Right atrium auricular region (tissue), 2 donors: ENCODE measurements at places on chromosomes 4 and X.

DNA sequence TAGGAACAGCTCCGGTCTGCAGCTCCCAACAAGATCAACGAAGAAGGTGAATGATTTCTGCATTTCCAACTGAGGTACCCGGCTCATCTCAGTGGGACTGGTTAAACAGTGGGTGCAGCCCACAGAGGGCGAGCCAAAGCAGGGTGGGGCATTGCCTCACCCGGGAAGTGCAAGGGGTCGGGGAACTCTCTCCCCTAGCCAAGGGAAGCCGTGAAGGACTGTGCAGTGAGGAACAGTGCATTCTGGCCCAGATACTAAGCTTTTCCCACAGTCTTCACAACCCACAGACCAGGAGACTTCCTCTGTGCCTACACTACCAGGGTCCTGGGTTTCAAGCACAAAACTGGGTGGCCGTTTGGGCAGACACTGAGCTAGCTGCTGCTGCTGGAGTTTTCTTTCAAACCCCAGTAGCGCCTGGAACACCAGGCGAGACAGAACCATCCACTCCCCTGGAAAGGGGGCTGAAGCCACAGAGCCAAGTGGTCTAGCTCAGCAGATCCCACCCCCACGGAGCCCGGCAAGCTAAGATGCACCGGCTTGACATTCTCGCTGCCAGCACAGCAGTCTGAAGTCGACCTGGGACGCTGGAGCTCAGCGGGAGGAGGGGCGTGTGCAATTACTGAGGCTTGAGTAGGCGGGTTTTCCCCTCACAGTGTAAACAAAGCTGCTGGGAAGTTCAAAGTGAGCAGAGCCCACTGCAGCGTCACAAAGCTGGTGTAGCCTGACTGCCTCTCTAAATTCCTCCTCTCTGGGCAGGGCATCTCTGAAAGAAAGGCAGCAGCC is 84.6 kb downstream of the THOC2 start:
- no peak for DNase-seq

GRCh38 chr4:184461711-184462441 is 12.5 kb downstream of the IRF2 start:
- DNase-seq, result no peak

GRCh38 chrX:22314692-22315091 is 42.0 kb downstream of the CBLL2 start:
- DNase-seq, result no peak

GRCh38 chr4:104492183-104492771 is 2.4 kb downstream of the CXXC4 start:
- DNase-seq, result no peak

DNA sequence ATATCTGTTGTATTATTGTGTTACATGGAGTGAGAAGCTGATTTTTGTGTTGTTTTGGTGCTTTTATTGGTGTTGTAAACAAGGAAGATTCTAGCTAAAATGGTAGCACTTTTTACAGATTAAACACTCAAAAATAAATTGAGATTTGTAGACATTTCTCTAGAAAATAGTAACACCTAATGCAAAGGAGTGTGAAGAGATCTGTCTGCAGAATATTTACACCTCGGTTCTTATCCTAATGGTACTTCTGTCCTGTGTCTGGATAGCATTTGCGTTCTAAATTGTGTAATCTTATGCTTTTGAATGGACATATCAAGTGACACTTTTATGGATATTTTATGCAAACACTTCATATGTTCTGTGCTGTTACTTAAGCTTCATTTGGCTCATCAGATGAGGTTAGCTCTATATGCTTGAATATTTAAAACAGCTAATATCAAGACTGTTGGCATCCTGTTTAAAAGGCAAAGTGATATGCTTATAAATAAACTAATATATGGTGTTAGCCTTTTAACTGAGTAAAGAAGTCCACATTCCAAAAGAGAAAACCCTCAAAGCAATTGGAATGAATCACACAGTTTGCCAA is 6.0 kb downstream of the PCDH7 start:
- no peak for DNase-seq

DNA sequence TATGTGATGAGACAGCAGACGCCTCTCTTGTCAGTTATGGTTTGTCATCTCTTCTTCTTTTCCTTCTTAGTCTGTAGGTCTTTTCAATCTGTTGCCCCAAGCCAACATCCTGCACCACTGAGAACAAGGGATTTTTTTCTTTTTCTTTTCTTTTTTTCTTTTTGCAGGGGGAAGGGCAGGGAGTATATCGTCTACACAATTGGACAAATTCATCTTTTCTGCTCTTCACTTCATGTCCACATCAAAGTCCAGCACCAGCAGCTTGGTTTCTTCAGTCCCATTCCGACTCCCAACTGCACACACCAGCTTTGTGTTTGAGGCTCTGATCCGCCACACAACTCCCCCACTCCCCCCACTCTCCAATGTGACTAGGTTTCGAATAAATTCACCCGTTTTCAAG is 213.2 kb downstream of the FBXW7 start:
- DNase-seq, result no peak

- DNase-seq, result no peak
Observed at GRCh38 chr4:145278341-145279121, 98.1 kb upstream of the OTUD4 start.

- DNase-seq, result no peak
Observed at GRCh38 chr4:180081072-180081471, 2162.1 kb upstream of the TENM3 start.

DNA sequence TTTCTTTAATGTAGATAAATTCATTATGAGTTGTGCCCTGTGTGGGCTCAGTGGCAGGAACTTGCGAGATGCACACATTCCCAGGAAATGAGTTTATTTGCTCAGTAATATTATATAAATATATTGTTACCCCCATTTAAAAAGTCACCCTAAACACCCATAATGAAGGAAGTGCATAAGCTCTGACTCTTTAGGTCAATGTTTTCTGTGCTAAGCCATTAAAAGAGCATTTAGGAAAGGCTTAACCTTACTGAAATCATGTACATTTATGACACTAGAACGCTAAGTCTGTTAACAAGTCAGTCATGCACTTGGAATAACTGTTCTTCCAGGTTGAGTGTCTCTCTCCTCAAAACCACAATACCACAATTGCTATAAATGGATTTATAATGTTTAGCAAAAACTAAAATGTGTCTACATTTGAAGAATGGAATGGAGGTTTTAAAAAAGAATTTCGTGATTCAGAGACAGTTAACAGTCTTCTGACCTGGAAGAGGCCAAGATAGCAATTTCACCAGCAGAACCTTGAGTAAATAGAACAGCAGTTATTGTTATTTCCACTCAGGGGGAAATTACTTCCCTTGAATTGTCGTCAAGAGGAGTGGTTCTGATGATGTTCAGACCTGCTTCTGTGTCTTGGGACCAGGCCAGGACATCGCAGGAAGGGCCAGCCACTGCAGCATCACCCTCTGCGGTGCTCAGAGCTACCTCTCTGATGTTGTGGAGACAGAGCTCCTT is 91.1 kb upstream of the VEGFC start:
- no peak for DNase-seq

- DNase-seq, result no peak
Observed at GRCh38 chr4:140102421-140102820, 51.6 kb downstream of the MAML3 start.

DNA sequence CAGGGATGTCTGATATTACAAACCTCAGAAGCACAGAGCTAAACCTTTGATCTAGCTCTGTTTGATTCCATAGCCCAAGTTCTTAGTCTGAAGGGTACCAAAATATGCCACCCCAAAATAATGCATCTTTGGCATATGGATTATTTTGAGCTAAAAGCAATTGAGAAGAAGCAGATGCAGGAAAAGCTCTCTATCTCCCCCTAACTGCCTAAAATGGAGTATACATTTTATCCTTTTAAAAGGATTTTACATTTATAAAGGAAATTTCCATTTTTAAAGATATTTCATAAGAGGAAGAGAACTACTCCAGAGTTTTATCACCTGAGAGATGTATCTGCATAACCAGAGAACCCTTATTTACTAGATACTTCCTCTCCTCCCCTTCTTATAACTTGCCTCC is 158.7 kb downstream of the ZNF674 start:
- no peak for DNase-seq

DNA sequence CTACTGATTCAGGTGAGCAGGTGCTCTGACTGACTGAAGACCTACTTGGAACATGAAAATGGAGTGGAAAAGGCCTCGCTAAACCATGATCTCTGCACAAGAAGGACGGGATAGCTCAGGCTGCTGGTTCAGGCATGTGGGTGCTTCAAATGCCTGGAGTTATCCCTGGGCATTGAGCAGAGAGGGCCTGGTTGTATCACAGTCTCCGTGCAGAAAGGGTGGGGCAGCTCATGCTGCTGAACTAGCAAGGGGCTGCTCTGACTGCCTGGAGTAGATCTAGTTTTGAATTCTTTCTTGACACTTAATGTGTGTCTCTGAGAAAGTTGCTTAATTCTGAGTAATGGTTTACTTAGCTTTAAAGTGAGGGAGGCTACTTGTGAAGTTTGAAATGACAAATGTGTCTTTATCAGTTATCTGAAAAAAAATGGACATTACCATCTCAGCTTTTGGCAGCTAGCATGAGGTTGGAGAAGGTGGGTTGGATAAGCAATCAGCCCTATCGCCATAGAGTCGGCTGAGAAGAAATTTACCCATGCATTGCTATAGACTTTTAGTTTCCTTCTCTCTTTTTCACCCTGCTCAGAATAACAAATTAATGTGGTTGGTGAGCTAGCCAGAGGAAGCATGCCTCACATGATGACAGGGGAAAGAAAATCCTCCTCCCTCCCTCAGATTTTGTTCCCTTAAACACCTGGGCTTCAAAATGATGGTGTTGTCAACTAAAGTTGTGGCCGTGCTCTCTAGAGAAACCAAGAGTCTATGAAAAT is 832.4 kb downstream of the STIM2 start:
- no peak for DNase-seq

DNA sequence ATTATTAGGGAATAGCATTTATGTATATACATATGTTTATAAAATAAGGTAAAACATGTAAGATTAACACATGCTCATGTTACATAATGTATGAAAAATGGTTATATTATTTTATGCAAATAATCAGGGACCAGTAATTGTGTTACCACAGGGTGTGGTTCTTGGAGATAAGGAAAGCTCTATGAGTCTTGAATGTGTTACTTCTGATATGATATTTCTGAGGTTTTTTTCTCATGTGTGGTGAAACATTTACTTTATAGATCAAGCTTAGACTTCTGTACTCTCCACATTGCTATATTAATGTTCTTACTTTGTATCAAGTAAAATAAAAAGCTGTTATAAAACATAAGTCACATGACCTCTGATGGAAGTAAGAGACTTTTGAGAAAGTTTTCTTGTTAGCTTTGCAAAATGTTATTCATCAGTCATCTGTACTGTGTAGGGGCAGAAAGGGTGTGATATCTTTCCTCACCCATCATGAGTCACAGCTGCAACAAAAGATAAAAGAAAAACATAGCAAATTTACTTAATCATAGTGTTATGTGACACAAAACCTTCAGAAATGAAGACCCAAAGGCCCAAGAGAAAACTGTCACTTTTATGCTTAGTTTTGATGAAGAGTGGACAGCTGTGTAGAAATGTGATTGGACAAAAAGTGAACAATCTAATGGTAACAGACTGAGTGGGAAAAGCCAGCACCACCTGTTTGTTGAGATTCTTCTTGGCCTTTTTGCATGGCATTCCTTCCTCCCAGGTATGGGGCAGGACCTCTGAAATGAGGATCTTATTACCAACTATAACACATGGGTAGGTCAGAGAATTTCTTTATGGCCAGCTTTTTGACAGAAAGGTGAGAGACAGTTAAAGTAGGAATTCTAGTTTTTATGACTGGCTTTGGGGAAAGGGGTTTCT is 632.3 kb downstream of the PDHA2 start:
- no peak for DNase-seq

DNA sequence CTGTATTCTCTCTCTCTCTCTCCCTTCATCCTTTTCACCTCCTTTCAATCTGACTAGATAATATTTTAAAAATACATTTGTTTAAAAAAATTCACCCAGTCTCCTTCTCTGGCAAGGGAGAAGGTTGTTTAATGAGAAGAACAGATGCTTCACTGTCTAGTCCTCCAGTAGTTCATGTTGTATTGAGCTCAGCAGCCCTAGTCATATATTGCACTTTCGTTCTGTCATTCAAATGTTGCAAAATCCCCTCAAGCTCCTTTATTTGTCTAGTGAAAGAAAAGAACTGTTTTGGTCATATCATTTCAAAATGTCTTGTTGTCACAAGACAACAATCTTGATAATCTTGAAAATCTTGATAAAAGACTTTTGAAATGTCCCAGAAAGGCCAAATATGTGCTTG is 248.0 kb downstream of the GALNTL6 start:
- no peak for DNase-seq

GRCh38 chr4:161931089-161931488 is 232.7 kb downstream of the FSTL5 start:
- DNase-seq, result no peak
